Activated effector memory CD4-positive, alpha-beta T cell treated with Interleukin-2 at 50 U/mL for 16 hours (primary cell): ENCODE measurements at places on chromosomes 7 and 10.

DNA sequence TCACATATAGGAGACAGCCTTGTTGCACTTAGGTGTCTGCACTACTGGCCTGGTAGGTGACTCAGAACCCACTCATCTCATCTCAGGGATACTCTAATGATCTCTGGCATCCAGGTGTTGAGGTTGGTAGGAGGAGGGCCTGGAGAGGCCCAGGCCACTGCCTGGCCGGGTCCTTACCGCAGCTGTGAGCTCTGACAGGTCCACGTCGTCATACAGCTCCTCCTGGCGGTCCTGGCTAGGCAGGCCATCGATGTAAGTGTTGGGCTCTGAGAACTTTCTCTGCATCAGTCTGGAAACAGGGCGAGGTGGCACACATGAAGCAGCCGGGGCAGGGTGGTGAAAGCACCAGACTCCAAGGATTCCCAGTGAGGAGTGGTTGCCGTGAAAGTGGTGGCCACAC, 62.1 kb downstream of the VWA2 start:
- no peak for DNase-seq

- no peak for DNase-seq
Measured at GRCh38 chr10:123522702-123523312, 143.3 kb upstream of the GPR26 start.

- no peak for DNase-seq
Measured at GRCh38 chr10:26739071-26739631, 41.6 kb downstream of the PDSS1 start.

GRCh38 chr10:70272925-70273316, 10.9 kb downstream of the NPFFR1 start:
- DNase-seq, result no peak

DNA sequence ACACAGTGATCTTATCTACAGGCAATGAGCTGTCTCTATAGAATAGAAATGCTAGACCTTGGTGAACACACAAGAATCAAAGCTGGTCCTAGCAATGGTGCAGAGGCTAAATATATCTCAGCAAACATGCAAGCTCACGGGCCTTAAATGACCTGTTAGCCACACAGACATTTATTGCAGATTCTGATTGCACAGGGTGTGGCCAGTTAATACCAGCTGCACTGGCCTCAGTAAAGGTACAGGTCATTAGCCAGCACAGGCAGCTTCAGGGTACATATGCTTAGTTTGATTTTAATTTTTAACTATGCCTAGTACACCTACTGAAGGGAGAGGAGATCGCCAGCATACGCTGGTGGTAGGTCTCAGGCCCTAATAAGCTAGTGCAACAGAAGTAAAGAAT, 265.4 kb upstream of the DGKB start:
- no peak for DNase-seq

DNA sequence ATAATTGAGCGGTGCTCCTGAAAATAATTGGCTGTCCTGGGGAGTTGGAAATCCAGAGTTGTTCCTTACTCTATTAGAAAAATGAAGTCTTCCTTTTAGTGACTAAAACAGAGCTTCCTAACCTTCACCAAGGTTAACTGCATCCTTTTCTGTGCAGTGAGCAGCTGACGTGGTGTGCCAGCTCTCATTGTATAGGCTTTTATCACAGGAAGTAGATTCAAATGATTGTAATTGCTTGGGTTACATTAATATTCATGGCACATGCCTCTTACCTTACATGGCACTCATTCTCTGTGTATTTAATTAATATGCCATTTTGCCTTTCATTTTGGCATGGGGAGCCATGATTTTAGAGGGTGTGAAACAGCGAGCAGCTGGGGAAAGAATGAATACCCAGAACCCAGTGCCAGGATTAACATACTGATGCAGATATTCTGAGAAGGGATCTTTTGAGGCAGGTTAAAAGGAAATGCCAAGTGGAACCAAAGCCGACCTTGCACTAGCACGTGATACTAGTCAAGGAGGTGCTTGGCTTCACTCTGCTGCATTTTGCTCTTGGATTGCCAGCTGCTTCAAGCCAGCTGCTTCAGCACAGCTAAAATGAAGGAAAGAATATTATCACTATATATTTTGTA, 115.3 kb downstream of the ST7 start:
- no peak for DNase-seq

- DNase-seq, result no peak
Measured at GRCh38 chr7:33101906-33102305, 7.3 kb downstream of the RP9 start.

DNA sequence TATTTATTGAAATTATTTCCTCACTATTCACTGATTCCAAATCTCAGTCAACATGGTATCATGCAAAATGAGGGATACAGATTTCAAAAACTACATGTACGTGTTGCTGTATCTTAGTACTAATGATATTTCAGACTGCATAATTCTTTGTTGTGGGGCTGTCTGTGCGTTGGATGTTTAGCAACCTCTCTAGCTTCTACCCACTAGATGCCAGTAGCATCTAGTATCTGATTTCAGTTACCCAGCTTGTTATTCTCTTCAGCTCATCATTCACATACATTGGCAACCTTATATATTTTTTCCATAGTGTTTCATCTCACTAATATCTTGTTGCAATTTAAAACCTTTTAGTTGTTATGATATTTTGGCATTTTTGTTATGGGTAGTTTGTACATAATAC, 22.5 kb upstream of the WASL start:
- no peak for DNase-seq

- no peak for DNase-seq
Measured at GRCh38 chr10:69346776-69347175, 68.5 kb downstream of the HK1 start.

- DNase-seq, result no peak
Measured at GRCh38 chr10:101566333-101567164, 21.5 kb downstream of the POLL start.

- no peak for DNase-seq
Measured at GRCh38 chr10:88971221-88972061, 18.9 kb upstream of the ACTA2 start.

- no peak for DNase-seq
Measured at GRCh38 chr10:45155784-45156183, 155.1 kb downstream of the ZNF22 start.
